ENCODE measurements at places on chromosomes 13 and 19.

- DNase-seq, result no peak
Measured at GRCh38 chr13:99347335-99347878, 40.2 kb upstream of the GPR183 start.

GRCh38 chr19:13961826-13962698 lies 9.8 kb downstream of the DCAF15 start:
- no peak for DNase-seq

DNA sequence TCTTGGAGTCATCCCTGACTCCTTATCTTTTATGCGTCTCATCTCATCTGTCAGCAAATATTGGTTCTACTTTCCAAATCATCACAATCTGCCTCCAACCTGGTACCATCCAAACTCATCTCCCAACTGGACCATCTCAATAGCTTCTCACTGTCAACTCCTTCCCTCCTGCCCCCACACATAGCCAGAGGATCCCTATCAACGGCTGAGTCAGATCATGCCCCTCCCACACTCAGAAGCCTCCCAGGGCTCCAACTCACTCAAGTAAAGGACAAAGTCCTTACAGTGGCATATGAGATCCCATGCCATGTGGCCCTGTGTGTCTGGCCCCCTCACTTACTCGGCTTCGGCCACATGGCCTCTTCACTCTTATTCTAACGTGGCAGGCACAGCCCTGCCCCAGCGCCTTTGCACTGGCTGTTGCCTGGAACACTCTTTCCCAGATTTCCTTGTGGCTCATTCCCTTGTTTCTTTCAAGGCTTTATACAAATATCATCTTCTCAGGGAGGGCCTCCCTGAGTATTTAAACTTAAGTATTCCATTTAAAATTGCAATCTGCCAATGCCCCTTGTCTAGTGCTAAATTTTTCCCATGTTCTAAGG lies 4.3 kb downstream of the SPRED3 start:
- no peak for DNase-seq

GRCh38 chr19:6811906-6812305 lies 39.4 kb downstream of the VAV1 start:
- DNase-seq, result no peak

DNA sequence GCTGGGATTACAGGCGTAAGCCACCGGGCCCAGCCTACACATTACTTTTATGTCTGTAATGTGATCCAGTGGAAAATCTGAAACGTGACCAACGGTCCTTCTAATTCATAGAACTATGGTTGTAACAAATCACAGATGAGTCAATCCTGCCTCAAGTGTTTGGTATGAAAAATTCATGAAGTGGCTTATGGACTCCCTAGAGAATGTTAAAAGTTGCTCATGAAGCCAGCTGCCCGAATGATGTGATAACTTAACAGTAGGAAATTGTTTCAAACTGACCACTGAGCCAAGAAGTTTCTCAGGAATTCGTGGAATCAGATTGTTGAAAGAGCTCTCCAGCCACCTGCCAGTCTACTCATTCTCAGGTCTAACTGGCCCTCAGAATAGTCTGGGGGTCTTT lies 59.4 kb upstream of the FARP1 start:
- no peak for DNase-seq

GRCh38 chr19:5046339-5047039 lies 77.6 kb downstream of the KDM4B start:
- no peak for DNase-seq

DNA sequence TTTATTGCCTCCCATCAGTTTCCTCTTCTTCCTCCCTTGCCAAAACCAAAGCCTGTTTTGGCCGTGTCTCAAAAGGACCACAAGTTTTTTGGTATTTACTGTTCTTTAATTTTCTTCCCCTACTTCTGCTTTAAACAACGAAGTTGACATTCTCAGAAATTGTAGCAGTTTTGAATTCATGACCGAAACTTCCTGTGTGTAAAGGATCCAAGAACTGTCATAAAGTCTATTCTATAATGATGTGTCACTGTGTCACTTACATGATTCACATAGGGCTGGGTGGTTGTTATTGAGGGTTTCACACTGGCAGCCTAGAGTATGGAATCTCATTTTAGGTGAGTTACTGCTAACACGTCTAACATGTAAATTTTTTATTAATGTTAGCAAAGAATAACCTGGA lies 741.0 kb upstream of the KLHL1 start:
- DNase-seq, result no peak

- no peak for DNase-seq
Measured at GRCh38 chr19:3041327-3041726, 12.2 kb upstream of the TLE2 start.

GRCh38 chr13:72384879-72385278 lies 342.6 kb downstream of the MZT1 start:
- no peak for DNase-seq

GRCh38 chr19:49148044-49148682 lies 7.0 kb downstream of the HRC start:
- DNase-seq, result no peak

- no peak for DNase-seq
Measured at GRCh38 chr19:10207026-10207425, 12.3 kb upstream of the DNMT1 start.

DNA sequence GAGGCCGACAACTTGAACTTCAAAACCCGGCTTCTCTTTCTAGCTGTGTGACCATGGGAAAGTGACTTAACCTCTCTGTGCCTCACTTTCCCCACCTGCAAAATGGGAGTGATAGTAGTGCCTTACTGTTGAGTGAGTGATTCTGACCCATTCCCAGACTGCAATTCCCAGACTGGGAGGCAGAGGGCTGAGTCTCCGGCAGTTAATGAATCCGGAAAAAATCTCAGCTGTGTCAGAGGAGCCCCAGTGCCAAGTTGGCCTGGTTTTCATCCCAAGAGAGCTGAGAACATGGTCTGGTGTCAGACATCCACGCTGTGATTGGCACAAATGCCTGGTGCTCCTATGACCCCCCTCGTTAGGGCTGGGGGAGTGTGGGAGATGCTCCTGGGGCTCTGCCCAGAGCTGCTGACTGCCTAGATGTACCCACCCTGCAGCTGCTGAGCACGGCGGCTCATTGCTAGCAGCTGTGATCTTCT lies 50.0 kb downstream of the PIN1 start:
- no peak for DNase-seq

- DNase-seq, result peak; percentile 11
Measured at GRCh38 chr13:31742097-31742734, 2.9 kb downstream of the RXFP2 start.

DNA sequence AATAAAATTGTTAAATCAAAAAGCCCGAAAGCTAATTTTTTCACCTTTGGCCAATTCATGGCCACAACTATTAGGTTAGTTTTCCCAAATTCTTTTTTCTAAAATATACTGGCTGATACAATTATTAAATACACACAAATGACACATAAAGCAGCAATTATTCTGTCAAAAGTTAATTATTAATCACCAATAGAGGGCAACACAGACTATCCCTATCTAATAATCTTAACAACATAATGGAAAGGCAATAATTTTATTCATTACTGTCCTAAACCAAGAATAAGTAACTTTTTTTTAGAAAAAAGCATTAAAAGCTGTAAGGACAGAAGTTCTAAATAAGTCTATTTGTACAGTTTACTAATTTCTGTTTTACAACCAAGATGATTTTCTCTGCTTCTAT lies 51.7 kb downstream of the KATNAL1 start:
- DNase-seq, result no peak

DNA sequence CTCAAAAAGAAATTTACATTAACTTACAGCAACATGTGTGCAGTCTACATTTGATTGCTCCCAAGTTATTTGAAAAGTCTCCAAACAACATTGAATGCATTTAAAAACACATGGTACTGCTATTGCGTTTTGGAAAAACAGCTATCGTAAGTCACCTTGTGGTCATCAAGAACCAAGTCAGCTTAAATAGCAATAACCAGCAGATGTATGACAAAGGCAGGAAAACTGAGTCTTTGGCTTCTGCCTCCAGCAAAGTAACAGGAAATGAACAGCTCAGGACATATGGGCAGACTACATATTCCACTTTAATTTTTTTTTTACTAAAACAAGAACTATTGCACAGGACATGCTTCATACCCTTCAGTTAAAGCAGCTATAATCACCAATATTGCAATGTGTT lies 580.6 kb upstream of the SPRY2 start:
- DNase-seq, result no peak

- no peak for DNase-seq
Measured at GRCh38 chr13:22789916-22790315, 390.9 kb upstream of the SGCG start.

DNA sequence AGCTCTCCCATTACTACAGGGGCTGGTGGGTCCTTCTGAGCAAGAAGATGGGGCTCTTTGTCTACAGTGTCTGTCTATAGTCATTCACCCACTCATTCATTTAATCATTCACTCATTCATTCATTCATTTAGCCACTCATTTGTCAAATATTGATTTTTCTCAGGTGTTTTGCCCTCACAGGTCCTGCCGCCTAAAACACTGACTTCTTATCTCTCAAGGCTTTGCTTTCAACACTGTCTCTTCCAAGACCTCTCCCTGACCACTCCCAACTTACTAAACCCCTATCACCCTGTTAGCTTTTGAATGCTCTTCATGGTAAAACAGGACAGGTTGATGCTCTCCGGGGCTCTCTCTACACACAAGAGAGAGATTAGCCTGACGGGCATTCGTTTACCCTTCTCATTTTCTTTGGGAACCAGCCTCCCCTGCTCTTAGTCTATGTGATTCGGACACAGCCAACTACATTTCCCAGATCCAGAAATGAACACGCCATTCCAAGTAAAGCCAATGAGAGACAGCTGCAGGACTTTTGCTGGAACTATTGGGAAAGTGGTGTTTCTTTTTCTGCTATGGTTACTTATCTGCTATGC lies 22.7 kb downstream of the FAM187B start:
- no peak for DNase-seq
